ENCODE measurements at places on chromosomes 7 and 10. TPM values are rescaled to one million over a fixed set of nuclear protein-coding genes. Genes with fewer than 3 reads are reported as not detected.

The SERPINE1 gene
- 19.9 TPM for polyA plus RNA-seq

The TACR2 gene
- polyA plus RNA-seq = 1.4 TPM

The AGR3 gene
- polyA plus RNA-seq = not detected

The SVIL gene
- polyA plus RNA-seq = 52.9 TPM

DNA sequence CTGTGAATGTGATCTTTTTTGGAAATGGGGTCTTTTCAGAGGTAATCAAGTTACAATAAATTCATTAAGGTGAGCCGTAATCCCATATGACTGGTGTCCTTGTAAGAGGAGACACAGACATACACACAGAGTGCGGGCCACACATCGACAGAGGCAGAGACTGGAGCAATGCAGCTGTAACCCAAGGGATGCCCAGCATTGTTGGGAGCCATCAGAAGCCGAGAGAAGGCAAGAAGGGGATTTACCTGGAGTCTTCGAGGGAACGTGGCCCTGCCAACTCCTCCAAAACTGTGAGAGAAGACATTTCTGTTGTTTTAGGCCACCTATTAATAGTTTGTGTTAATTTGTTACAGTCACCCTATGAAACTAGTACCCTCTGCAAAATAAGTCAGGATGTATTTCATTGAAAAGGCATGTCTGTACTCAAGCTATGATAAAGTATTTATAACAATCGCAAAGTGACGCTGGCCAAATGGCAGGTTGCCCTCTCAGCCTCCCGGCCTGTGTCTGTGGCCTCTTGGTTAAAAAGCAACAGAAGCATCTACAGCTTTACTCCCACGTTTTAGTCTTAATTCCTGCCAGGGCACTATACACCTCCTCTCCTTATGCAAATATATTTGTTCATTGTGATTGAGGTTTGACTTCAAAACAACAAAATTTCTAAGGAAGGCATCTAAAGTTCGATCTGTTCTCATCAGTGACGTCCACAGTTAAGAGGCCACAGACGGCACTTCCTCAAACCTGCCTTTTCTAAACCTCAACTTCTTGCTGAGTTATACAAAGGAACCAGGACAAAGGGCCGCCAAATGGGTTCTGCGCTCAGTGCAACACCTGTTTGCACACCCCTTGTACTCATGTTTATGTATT, 46.8 kb downstream of the HIPK2 start:
- DNase-seq = no peak

GRCh38 chr7:110502888-110503465, 588.0 kb upstream of the LRRN3 start:
- no peak for DNase-seq

DNA sequence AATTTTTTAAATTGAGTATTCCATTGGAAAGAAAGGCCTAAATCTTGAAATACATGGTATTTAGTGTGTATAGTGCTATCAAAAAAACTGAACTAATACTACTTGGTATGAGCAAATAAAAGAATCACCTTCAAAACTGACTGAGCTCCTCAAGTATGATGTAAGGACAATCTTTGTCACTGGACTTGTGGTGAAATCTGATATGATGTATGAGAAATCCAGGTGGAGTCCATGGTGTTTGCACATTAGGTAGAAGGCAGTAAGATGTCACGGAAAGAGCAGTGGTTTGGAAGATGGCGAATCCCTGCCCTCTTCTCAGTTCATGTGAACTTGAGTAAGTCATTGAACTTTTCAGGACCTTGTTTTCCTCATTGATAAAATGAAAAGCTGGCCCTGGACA, 62.1 kb upstream of the COL1A2 start:
- no peak for DNase-seq

DNA sequence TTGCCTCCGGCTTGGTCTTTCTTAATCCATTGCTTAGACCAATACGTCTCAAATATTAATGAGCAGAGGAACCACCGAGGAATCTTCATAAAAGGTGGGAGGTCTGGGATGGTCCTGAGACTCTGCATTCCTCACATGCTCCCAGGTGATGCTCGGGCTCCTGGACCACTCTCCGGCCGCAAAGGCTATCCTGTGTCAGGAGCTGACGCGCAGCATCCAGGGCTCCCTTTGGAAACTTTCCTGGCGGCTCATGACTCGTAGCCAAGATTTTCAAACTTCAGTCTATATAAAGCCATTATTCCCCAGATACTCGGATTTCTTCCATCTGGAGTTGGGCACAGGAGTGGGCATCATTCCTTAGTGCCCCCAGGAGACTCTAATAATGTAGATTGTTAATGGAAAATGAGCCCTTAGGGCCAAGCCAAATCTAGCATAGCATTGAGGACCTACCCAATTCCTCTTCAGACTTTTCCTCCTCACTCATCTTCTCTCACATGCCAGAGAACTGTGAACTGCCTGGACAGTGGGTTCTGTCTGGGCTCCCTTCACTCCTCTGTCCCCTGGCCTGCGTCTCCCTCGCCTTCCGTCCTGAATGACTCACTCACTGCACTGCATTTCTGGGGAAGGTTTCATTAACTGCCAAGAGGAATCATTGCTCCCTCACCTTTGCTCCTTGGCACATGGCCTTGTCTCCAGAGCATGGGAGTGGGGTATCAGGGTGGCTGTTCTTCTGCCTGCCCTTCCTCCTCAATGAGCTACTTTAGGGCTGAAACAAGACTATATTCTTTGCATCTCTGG, 89.3 kb downstream of the MKI67 start:
- DNase-seq = no peak

DNA sequence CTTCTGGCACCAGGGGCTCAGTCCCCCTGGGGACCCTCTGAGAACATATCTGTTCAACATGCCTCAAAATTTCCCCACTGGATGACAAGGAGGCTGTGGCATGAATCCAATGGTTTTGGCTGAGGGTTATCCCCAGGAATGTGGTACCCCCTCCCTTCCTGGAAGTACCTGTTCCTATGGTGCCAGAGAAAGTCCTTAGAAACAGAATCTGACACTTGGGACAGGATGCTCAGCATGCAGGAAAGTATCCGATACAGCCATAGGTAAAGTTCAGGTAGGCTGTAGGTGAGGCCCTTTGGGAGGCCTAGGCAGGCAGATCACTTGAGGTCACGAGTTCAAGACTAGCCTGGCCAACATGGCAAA, 42.7 kb upstream of the A1CF start:
- no peak for DNase-seq

- no peak for DNase-seq
Observed at GRCh38 chr10:112335111-112335867, 38.6 kb upstream of the ACSL5 start.

DNA sequence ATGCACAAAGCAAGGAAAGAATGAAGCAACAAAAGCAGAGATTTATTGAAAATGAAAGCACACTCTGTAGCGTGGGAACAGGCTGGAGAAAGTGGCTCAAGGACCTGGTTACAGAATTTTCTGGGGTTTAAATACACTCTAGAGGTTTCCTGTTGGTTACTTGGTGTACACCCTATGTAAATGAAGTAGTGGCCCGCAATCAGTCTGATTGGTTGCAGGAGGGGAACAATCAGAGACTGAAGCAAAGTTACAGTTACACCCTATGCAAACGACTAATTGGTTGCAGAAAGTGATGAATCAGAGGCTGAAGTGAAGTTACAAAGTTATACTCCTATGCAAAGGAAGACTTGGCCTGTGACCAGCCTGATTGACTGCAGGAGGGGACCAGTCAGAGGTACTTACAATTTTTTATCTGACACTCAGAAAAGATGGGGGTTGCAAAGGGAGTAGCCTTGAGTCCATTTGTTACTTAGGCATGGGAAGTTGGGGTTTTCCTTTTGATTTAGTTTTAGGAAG, 3.6 kb upstream of the MTPN start:
- DNase-seq = no peak

GRCh38 chr7:85162721-85163120, 24.1 kb downstream of the SEMA3D start:
- DNase-seq = no peak

DNA sequence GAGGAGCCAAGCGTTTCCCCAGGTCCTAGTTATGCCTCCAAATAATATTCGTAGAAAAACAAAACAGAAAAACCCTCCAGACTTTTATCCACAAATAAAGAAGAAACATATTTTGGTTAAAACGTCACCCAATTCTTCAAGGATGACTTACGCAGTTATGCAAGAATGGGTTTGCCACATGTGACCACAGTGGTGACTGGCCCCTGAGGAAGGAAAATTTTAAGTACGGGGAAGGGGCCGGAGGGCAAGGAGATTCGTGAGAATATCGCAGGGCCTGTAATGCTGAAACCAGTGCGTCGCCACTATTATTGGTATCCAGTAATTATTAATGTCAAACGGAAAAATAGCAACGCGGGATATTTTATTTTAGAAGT, 537 bp upstream of the MRPS24 start:
- DNase-seq = peak; percentile 66

GRCh38 chr10:1495915-1496517, 241.3 kb downstream of the ADARB2 start:
- DNase-seq = no peak

GRCh38 chr10:104183682-104184081, 48.5 kb downstream of the CFAP43 start:
- no peak for DNase-seq

All from ovary (tissue), 10 donors.